Heart right ventricle (tissue), 16 donors: ENCODE measurements at places on chromosomes 2 and 18.
A peak's percentile ranks its signal among the peaks of the same experiment; 100 is the strongest.

- DNase-seq = peak; percentile 29
These were observed 1.7 kb downstream of the SLC8A1 start for GRCh38 chr2:40450066-40450795.

GRCh38 chr2:10564876-10565445 lies 116.8 kb upstream of the ODC1 start:
- DNase-seq = no peak

- DNase-seq = peak; percentile 37
These were observed 163.0 kb downstream of the PRKCE start for GRCh38 chr2:45814488-45814887.

DNA sequence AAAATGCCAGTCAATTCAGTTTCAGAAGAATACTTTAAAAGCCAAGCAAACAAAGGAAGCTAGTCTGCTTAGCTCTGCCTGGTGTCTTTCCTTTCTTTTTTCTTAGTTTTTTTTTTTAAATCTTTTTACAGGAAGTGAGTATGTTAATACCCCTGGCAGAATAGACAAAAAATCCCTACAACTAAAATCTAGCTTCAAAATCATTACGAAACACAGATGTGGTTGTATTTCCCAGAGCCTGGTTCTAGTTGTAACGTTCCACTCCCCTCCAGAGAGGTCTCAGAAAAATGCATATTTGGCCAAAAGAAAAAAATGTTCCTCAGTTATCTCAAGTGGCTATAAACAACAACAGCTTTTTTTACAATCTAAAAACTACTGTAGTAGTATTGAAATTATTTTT lies 202.1 kb upstream of the RND3 start:
- no peak for DNase-seq
